ENCODE measurements at places on chromosomes 13 and 19.

- DNase-seq, result peak; percentile 48
Observed at GRCh38 chr19:11578258-11579142, 1.1 kb upstream of the ACP5 start.

GRCh38 chr19:10852098-10852800 is 4.0 kb downstream of the C19orf38 start:
- no peak for DNase-seq

GRCh38 chr19:39080431-39080830 is 3.7 kb upstream of the ACP7 start:
- no peak for DNase-seq

DNA sequence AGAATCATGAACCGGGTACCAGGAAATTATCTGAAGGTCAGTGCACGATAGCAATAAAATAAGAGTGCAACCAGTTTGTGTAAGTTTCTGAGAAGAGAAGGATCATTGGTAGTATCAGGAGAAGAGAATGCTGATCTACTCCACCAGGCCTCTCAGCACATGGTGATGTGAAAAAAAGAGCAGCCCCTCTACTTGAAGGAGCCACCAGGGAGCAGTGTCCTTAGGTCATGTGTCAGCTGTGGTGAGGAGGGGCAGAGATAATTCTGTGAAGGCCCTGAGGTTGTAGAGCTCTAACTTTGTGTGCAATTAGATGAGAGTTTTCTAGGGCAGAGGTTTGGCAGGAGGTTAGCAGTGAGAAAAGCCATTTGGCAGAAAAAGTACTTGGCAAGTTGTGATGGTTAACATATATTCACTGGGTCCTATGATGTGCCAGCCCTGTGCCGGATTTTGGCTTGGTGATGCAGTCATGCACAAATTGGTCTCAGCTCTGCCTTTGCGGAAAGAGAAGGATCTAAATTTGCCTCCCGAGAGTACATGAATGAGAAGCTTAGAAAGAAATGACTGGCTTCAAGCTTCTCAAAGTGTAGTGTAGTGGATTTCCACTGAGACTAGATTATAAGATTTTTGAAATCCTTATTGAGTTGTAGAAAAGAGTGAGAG is 19.2 kb upstream of the ZC3H13 start:
- no peak for DNase-seq

GRCh38 chr13:51838240-51838846 is 6.6 kb downstream of the TMEM272 start:
- no peak for DNase-seq

DNA sequence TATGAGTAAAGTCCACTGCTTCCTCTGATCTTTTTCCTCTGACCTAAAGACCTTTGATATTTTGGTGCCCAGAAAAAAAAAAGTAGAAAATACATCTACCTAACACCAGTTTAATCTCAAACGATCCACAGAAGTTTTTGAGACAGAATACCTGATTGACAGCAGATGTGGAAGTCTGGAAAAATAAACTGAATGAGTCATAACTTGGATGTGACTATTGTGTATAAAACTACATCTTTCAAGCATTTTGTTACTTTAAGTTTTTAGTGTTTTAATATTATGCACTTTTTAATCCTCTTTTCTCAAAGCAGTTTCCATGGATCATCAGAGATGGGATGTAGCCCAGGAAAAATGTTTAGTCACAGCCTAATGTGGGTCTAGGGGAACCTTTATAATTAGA is 216.1 kb downstream of the SLITRK1 start:
- DNase-seq, result no peak

DNA sequence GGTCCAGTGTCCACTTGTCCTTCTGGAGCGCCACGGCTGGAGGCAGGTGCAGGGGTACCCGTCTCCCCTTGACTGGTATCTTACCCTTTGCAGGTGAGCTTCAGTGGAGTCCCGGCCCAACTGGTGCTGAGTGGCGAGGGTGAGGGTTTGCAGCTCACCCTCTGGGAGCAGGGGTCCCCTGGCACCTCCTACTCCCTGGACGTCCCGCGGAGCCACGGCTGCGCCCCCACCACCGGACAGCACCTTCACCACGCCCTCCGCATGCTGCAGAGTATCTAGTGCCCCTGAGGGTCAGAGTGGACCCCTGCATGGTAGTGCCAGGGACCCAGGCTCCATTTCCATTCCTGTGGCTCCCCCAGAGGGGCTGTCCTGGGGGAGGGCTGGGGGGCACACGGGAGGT is 11.1 kb downstream of the PLK5 start:
- DNase-seq, result no peak

GRCh38 chr19:5137571-5138124 is 168.7 kb downstream of the KDM4B start:
- DNase-seq, result no peak

- DNase-seq, result peak; percentile 76
Observed at GRCh38 chr19:17784201-17785008, 10.5 kb upstream of the B3GNT3 start.

DNA sequence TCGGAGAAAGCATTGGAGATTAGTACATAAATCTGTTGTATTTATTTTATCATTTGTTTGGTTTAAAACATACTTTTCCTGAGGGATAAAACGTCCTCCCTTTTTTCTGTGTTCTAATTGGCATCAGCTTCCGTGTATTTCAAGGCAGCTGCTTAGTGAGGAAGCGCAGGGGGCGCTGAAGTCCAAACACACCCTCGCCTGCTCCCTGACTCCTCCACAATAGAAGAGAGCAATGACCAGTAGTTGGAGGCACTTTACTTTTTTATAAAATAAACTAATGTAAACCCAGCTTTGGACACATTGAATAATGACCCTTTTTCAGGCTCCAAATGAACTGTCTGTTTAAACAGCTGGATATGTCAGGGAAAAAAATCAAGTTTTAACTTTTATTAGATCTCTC is 79.9 kb downstream of the RNASEH2B start:
- no peak for DNase-seq

- DNase-seq, result no peak
Observed at GRCh38 chr13:98842070-98842469, 89.6 kb upstream of the SLC15A1 start.

DNA sequence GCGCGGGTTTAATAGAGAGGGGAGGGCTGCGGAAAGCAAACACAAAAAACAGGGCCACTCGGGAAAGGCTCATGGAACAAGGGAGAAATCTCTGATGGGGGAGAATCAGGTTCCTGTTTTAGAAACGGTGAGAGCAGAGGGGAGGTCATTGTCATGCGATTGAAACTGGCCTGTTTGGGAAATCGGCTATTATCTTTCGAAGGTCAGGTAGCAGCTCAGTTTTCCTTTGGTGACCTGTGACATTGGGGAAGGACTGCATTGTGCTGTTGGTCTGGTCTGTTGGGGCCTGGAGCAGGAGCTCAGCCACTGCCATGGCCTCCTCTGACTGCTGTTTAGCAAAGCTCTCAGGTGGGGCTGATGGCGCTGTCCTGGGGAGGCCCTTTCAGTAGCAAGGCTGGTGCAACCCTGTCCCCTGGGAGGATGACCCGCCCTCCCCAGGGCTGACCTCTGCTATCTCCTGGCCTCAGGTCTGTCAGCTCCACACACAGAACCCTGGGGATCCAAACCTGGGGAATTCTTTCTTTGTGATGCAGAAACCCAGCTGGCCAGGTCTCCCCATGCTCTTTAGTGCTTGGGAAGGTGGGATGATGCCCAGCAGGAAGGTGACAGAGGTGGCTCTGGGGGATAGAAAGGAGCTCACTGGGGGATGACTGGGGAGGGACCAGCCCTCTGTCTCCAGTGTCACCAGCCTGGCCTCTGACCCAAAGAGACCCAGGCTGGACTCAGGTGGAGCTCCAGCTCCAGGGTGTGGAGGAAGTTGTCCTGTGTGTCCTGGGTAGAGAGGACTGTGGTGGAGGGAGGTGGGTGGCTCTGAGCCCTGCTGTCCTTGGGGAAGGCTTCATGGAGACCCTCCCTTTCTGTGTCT is 21.2 kb upstream of the CD177 start:
- DNase-seq, result no peak

- DNase-seq, result peak; percentile 49
Observed at GRCh38 chr19:30799865-30800755, 427.9 kb downstream of the ZNF536 start.

GRCh38 chr13:45711951-45712350 is 9.8 kb downstream of the CBY2 start:
- no peak for DNase-seq

DNA sequence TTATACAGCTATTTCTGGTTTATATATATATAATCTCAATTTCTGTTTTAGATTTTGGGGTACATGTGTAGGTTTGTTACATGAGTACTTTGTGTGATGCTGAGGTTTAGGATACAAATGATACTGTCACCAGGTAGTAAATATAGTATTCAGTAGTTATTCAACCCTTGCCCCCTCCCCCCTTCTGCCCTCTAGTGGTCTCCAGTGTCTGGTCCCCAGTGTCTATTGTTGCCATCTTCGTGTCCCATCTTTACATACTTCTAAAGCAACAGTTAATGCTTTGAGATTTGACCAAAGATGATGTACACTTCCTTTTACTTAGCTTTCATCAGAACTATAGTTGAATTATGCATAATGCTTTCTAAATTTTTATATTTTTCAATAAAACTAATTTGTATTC is 1623.4 kb upstream of the PRR20A start:
- DNase-seq, result no peak

DNA sequence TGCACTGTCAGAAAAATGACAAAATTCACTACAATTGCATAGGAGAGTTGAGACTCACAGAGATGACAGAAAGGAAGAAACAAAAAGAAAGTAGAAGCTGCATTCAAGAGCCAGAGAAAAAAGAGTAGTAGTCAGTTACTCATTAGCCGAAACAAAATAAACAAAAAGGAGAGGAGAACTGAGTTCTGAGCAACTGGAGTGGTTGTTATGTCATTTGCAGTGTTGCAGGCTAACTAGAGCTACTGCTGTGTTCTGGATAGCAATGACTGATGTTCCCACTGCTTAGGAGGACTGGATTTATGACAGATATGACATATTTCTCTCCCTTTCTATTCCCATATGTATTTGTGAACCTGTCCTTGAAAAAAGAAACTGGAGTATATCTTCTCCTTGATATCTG is 482.6 kb downstream of the RFC3 start:
- DNase-seq, result no peak

DNA sequence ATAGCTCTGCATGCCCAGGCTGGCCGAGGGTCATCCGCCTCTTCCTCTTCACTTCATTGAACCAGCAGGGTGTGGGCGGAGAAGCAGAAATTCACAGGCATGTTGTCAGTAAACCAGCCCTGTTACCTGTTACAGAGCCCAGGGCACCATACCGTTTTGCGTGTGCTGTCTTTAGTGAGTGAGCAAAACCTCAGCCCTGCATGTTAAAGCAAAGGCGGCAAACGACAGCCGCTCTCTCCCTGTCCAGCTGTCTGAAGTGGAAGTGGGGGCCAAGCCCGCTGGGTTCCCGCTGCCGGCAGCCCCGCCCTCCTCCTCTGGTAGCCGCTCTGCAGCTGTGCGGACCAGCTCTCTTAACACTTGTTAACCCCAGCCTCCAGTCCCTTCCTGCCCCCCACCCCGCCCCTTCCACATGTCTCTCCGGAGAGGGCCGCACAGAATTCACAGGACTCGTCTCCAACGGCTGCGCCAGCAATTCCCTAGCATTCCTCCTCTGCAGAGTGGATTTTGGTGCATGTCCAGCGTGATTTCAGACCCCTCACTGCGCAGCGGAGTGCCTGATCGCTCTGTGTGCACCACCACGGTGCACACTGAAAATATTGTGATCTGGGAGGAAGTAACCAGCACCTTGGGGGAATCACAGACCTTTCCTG is 12.7 kb downstream of the KLHL26 start:
- DNase-seq, result no peak

DNA sequence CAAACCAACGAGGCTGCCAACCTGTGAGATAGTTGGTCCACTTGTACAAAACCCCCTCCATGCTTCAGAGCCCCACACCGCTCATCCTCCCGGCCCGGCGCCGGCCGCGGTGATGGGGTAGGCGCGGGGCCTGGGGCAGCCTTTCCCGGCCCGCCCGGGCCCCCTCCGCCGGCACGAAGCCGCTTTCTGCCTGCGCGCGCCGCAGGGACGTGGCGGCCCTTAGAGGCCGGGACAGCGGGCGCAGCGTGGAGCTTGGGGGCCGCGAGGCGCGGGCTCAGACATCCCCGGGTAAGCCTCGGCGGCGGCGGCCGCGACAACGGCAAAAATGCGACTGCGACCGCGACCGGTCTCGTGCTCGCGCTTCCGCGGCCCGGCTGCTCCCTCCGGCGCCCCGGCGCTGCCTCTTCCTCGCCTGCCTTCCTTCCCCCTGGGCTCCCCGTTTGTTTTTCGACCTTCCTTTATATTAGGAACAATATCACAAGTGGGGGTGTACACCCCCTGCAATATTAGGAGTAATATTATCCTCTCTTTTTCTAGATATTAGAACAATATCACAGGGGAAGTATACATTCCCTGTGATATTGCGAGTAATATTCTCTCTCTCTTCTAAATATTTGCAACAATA is 53.9 kb upstream of the CEACAM21 start:
- peak; percentile 39 for DNase-seq

- no peak for DNase-seq
Observed at GRCh38 chr19:34824686-34825085, 51.7 kb upstream of the ZNF599 start.

DNA sequence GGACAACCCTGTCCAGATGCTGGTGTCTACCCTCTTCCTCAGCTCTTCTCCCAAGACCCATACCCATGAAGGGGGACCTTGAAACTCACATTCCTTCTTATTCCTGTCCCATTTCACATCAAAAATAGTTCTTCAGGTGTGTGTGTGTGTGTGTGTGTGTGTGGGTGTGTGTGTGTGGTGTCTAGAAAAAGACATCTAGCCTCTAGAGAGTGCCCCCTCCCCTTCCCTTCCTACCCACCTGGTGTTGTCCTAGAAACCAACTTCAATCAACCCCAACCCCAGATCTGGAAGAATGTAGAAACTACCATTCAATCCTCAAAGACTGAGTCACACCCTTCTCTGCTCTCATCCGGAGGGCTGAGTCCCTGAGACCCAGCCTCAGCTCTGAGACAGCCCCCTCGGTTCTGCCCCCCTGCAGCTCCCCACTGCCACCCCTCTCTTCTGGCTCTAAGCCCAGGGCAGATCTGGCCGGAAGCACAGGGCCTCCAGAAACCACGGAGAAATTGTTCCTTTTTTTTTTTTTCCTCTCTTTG is 3.5 kb downstream of the KCNN4 start:
- DNase-seq, result peak; percentile 52

DNA sequence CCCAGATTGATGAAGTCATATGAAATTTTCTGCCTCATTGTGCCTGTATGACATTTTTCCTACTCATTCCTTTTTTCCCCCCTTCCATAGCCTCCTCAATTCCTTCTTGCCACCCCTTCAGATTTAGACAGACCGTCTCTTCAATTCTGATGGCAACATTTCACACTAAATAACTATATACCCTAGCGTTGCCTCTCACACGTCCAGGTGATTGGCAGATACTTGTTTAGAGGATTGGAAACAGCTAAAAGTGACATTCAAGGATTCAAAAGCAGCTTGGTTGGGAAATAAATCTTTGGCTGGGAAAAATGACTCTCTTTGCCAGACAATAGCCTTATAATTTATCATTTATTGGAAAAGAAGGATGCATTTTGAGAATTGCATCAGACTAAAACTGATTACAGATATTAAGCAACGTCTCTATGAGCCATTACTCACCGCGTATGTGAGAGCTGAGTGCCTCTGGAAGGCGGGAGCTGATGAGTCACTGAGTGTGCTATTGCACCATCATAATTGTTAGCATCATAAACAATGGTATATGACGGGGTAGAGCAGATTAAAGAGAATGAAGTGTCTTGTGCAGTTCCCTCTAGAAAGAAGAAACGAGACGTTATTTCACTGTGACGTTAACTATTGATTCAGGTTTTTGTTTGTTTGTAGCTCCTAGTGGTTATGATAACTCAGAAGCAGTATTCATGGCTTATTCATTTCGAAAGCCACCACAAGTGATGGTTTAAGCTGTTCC is 61.1 kb upstream of the FAM216B start:
- peak; percentile 78 for DNase-seq
